Stimulated activated CD4-positive, alpha-beta T cell treated with anti-CD3 and anti-CD28 coated beads, Interleukin-4, amount 100 ng/mL, for 48 hours (primary cell): ENCODE measurements at places on chromosomes 12 and 14.

GRCh38 chr14:74065746-74066575, 18.3 kb downstream of the ALDH6A1 start:
- no peak for DNase-seq

- DNase-seq: no peak
Measured at GRCh38 chr12:66119229-66119869, 11.2 kb downstream of the LLPH start.

DNA sequence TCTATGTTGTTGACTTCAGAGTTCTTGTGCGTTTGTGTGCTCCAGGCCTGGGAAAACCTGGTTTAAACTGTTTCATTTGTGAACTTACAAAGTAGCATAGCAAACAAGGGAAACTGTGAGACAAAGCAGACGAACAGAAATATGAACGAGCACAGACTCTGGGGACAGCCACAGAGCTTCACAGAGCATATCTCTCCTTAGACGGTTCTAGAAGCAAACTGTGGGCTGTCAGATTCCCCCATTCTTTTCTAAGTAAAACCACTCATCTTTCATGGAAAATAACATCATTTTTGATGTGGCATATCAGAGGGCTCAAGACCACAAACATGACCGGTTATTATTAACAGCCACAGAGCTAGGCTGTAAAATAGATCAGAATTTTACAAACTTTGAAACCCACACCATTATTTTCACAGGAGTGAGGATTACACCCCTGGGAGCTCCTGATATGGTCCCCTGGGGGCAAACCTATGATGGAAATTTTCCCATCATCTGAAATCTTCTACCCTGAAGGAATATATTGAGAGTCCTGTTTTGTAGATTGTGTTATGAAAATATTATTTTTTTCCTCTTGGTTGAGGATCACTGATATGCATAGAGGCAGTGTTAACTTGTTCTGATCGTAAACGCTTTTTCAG, 102.0 kb downstream of the ADGRD1 start:
- DNase-seq: no peak

- DNase-seq: no peak
Measured at GRCh38 chr14:21933681-21934080, 260.1 kb upstream of the OR4E1 start.

DNA sequence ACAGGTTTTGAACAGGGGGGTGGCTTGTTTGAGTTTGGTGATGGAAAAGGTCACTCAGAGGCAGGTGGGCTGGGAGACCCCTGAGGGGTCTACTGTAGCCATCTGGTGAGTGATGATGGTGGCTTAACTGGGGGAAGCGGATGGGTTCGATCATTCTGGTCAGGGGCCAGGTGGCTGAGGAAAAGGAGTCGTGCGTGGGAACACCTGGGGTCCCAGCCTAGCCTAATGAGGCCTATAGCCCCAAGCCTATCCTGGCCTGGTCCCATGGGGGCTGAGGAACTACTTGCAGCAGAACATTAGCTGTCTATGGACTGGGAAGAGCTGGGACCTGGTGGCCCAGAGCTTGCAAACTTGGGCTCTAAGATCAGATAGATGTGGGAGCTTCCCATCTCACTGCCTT, 158.4 kb upstream of the MYL2 start:
- no peak for DNase-seq

DNA sequence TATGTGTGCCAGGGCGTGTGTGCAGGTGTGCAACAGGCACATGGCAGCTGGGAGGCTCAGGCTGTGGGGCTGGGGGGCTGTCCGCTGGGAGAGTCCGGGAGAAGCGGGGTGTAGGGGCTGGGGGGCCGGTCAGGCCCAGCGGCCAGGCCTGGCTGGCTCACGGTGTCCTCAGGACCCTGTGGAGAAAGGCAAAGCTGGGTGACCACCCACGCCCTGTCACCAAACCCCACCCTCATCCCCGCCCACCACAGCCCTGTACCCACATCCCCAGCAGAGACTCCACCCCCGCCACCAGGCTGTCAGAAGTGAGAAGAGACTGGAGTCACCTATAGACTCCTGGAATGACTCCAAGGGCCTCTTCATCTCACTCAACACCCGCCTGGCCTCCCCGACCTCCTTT, 85.3 kb downstream of the SCARB1 start:
- no peak for DNase-seq

- no peak for DNase-seq
Measured at GRCh38 chr12:82519510-82519909, 161.2 kb downstream of the METTL25 start.

DNA sequence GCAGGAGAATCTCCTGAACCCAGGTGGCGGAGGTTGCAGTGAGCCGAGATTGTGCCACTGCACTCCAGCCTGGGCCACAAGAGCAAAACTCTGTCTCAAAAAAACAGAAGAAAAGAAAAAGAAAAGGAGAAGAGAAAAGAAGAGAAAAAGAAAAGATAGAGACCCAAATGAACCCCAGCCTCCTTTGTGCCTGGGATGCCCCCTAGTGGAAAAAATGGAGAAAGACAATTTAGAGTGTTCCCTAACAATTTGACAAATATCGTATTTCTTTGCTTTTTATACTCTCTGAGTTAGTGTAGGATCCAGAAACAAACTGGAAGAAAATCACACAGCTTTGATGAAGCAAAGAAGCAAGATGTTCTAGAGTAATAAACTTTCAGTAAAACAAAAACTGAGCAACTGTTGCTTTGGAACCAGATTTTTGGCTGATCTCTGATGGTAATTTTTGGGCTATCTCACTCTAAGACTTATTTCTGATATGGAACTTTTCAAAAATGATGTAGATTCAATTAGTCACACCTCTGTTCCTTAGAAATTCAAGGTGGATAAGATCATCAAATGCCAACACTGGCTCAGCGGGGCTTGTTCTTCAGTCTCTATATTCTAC, 18.6 kb upstream of the PRKAB1 start:
- no peak for DNase-seq

- DNase-seq: no peak
Measured at GRCh38 chr14:66037361-66037760, 448.8 kb upstream of the CCDC196 start.

GRCh38 chr12:88202500-88202899, 60.4 kb downstream of the TMTC3 start:
- no peak for DNase-seq

DNA sequence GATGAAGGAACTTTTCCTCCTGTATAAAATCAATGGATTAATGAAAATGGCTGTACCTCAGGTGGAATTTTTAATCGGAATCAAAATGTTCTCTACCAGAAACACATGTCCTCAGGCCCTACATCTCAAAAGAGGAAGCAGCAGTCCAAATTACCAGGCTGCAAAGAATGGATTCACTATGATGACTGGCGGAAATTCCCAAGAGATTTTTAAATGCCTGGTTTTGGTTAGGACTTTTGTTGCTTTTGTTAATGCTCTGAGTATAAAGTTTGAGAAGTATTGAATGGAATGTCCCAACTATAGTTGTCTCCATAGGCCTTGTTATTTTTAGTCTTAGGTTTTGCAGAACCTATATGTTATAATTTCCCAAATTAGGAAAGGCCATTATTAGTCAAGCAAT, 11.2 kb upstream of the IFNG start:
- DNase-seq: no peak

DNA sequence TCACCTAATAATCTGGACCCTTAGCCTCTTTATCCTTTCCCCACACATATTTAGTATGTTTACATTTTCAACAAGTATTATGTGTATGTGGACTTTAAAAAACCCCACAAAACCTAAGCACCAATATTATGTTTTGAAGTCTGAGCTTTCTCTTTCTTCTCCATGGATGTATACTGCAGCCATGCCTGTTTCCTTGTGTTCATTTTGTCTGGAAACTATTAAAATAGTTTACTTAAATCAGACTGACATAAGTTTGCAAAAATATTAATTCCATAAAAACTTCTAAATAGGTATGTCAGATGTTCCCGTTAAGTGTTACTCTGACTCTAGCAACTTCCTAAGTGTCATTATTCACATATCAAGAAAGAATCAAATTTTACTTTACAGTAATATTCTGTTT, 2.9 kb downstream of the HIGD1C start:
- DNase-seq: no peak

- no peak for DNase-seq
Measured at GRCh38 chr12:122963941-122964265, 2.4 kb downstream of the ABCB9 start.

DNA sequence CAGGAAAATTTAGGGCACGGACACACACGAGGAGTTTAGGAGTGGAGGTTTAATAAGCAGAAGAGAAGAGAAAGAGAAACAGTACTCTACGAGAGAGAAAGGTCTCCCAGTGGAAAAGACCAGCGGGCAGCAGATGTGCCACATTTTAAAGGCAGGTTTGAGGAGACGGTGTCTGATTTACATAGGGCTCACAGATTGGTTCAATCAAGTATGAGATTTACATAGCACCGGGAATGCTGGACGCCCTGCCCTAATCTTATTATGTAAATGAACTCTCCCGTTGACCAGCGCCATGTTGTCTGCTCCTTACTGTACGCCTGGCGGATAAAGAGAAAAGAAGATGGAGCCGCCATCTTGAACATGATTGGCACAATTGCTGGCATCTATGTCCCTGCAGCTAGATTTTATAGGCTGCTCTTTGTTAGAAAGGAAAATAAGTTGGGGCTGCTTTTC, 17.9 kb downstream of the NFKBIA start:
- no peak for DNase-seq

DNA sequence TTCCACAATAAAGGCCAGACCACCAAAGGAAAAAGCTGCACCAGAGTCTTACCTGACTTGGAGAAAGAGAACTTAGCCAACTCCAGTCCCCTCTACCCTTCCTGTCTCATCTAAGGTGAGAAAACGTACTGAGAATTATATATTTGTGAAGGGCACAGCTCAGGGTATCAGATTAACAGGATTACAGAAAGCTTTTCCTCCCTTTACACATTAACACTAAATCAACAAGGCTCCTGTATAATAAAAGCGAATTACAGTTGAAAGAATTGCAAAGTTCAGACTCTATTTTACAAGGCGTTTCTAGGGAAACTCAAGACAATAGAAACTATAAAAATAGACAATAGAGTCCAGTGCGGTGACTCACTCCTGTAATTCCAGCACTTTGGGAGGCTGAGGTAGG, 82.7 kb upstream of the RPL10L start:
- no peak for DNase-seq

DNA sequence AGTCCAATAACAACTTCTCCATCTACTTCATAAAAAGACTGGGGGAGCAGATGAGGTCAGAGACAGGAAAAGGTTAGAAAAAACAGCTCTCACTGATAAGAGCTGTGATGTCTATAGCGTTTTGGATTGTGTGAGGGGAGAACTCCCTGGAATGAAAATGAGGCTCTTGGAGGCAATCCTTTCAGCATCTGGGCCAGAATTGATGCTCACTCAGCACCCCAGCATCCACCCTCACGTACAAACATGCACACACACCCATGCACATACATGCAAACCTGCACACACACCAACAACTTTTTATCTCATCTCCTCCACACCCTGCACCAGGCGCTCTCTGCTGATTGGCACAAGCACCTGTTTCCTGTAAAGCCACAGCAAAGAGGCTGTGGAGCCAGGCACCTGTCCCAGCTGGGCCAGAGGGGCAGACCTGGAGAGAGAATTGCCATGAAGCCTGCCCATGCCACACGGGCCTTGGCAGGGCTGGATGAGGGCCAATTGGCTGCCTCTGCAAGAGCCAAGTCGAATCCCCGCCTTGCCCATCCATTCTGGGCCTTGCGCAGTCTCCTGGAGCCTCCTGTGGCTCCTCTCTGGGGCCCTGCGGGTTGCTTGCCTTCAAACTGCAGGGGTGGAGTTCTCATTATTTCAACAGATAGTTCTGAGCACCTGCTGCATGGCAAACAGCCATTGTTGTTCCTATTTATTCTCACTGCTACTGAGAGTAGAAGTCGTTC, 53.1 kb downstream of the SYNE3 start:
- no peak for DNase-seq

- DNase-seq: no peak
Measured at GRCh38 chr12:5177731-5178130, 134.1 kb downstream of the KCNA5 start.

GRCh38 chr12:125324861-125325490, 259.7 kb downstream of the AACS start:
- DNase-seq: no peak

DNA sequence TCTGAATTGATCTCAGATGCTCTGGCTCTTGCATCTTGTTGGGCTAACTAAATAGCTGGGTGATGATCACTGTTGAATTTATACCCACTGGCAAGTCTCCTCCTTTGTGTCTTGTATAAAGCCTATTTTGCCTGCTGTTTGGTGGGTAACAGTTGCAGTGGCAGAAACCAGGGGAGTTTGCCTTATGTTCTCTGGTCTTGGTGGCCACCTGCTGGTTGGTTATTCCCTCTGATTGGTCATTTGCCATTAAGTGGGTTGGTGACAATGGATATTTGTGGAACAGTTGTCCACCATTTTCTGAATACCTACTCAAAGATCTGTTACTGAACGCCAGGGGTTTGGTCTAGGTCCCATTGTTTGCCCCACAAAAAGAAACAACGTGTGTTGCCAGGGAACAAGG, 52.1 kb downstream of the AVPR1A start:
- no peak for DNase-seq

- no peak for DNase-seq
Measured at GRCh38 chr14:32043624-32044023, 33.5 kb upstream of the ARHGAP5 start.

GRCh38 chr14:60303745-60304144, 54.7 kb downstream of the PPM1A start:
- DNase-seq: no peak

GRCh38 chr14:23881282-23881681, 72.3 kb upstream of the DHRS4 start:
- no peak for DNase-seq

- DNase-seq: no peak
Measured at GRCh38 chr14:76923431-76924370, 97.5 kb downstream of the LRRC74A start.

- DNase-seq: no peak
Measured at GRCh38 chr12:124720004-124720680, 143.5 kb downstream of the SCARB1 start.

- no peak for DNase-seq
Measured at GRCh38 chr14:43540948-43541347, 966.1 kb downstream of the FSCB start.

DNA sequence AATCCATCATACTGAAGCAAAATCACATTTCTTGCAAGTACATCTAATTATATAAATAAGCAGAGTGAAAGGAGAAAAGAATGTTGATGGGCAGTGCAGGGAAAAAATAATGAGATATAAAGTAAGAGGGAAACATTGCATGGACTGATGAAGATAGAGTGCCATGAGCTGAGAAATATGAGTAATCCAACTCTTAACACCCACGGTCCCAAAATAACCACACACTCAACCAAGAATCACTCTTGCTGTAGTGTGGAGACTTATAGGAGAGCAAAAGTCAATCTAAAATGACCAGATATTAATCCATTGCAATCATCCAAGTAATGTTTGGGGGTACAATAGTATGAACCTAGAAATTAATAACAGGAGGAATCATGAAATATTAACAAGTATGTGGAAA, 40.2 kb downstream of the MYF5 start:
- DNase-seq: no peak
